ENCODE measurements at places on chromosomes 3 and 15.

GRCh38 chr3:88626456-88627120 lies 476.8 kb downstream of the C3orf38 start:
- peak; percentile 6 for DNase-seq

GRCh38 chr3:63168179-63168578 lies 109.9 kb upstream of the SYNPR start:
- DNase-seq = peak; percentile 87

- DNase-seq = no peak
Observed at GRCh38 chr3:64600246-64600950, 87.4 kb downstream of the ADAMTS9 start.

DNA sequence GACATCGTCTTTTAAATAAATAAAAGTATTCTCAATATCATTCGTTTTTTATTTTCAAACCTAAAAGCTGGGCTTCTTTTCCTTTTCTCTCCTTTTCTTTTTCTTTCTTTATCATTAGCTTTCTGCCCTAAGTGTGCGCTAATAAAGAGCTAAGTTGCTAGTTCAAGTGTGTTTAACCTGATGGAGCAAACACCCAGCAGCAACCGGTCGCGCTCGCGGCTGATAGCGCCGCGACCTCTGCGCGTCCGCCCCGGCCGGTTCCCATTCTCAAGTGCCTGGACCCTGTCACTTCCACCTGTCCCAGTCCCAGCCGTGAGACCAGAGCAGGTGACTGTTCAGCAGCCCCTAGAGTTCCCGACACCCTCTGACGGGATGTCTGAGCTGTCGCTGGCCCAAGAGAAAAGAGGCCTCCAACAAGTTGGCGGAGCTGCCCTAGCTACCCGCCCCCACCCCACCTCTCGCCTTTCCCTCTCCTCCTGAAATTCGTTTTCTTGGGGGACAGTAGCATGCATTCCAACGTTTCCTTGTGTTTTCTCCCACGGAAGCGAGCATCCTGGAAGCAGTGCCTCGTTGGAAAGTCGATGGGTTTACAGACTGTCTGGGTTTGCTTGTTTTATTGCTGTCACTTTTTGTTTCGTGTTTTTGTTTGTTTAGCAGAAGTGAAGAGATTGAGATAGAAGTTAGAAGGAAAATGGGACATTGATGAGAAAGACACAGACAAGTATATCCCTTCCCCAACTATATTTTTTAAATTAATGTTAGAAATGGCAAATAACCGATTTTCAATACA lies 3.1 kb upstream of the MECOM start:
- no peak for DNase-seq

DNA sequence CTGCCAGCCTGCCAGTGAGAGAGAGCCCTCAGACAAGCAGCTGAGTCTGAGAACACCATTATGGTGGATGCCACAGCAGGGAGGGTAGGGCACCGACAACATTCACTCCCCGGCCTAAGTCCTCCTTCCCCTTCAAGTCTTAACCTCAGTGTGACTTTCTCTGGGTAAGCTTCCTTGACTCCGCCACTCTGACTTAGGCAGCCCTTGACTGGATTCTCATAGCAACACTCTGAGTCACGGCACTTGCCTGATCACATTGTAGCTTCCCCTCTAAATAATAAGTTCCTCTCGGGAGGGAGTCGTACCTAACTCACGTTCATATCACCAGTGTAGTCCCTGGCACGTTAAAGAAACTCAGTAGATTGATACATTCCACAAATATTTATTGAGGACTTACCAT lies 180.5 kb downstream of the FOXB1 start:
- no peak for DNase-seq

GRCh38 chr3:10716964-10717363 lies 99.1 kb upstream of the SLC6A11 start:
- DNase-seq = no peak

- no peak for DNase-seq
Observed at GRCh38 chr3:162217647-162218046, 721.0 kb downstream of the OTOL1 start.
